ENCODE measurements at places on chromosomes 11 and 22.

GRCh38 chr11:70778883-70779282 is 380.6 kb downstream of the CTTN start:
- no peaks in the 10 kb centered on the region for H3K27me3 ChIP-seq
- peaks cover 6% of the 10 kb centered on the region for H3K4me1 ChIP-seq
- H3K27ac ChIP-seq = no peak overlapping the region
- H3K4me3 ChIP-seq = no peak overlapping the region
- no peak for DNase-seq
- no peaks in the 10 kb centered on the region for H3K36me3 ChIP-seq

GRCh38 chr11:132088551-132088950 is 718.1 kb downstream of the NTM start:
- H3K27me3 ChIP-seq = no peaks in the 10 kb centered on the region
- no peak overlapping the region for H3K4me3 ChIP-seq
- DNase-seq = no peak

- H3K27me3 ChIP-seq = no peaks in the 10 kb centered on the region
- no peak overlapping the region for H3K27ac ChIP-seq
- H3K4me3 ChIP-seq = no peak overlapping the region
- DNase-seq = peak; percentile 50
- peaks cover 5% of the 10 kb centered on the region for H3K36me3 ChIP-seq
These were observed 25.5 kb downstream of the FAM118A start for GRCh38 chr22:45335021-45335818.

DNA sequence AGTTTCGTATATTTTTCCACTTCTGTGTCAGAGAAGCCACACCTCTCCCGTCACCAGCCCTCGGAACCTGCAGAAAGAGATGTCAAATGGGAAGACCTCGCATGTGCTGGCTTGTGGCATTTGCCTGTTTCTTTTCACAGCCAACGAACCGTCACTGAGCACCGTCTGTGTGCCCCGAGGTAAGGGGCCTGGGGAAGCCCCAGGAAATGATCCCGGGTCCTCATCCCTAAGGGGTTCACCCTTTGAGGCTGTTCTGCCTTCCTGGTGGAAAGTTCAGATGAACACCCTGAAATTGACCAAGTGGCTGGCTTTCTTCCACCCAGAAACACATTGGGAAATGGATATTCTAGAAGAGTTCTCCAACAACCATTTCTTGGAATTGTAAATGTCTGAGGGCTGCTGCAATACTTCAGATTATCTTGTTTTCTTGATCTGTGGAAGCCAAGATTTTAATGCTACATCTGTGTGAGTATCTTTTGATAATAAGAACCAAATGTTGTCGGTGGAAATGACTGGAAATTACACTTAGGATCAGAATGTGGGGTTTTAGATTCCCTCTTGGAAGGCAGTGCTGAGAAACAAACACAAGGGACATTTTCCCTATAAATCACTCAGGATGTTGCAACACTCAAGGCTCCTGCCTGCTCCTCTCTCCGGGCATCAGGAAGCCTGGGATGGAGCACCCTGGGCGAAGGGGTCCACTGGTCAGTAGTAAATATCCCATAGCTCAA is 37.6 kb downstream of the RIBC2 start:
- H3K27ac ChIP-seq = no peak overlapping the region
- H3K27me3 ChIP-seq = no peaks in the 10 kb centered on the region
- no peaks in the 10 kb centered on the region for H3K36me3 ChIP-seq
- no peak for DNase-seq
- no peaks in the 10 kb centered on the region for H3K4me1 ChIP-seq

GRCh38 chr22:46626911-46627805 is 7.0 kb downstream of the GRAMD4 start:
- no peak for DNase-seq
- no peak overlapping the region for H3K4me3 ChIP-seq
- no peaks in the 10 kb centered on the region for H3K36me3 ChIP-seq
- H3K27me3 ChIP-seq = no peaks in the 10 kb centered on the region

GRCh38 chr11:925496-926301 is at the start of gene AP2A2:
AP2A2 (plus strand) TSS chr11:925870; CDS start chr11:926022, 152 bp downstream.
- peak within 1 kb of the TSS; percentile 88 for H3K4me3 ChIP-seq
- peak within 1 kb of the TSS; percentile 80 for H3K27ac ChIP-seq
- no peaks in the 10 kb centered on the region for H3K36me3 ChIP-seq
- H3K4me1 ChIP-seq = peaks cover 11% of the 10 kb centered on the region
- DNase-seq = peak; percentile 89

DNA sequence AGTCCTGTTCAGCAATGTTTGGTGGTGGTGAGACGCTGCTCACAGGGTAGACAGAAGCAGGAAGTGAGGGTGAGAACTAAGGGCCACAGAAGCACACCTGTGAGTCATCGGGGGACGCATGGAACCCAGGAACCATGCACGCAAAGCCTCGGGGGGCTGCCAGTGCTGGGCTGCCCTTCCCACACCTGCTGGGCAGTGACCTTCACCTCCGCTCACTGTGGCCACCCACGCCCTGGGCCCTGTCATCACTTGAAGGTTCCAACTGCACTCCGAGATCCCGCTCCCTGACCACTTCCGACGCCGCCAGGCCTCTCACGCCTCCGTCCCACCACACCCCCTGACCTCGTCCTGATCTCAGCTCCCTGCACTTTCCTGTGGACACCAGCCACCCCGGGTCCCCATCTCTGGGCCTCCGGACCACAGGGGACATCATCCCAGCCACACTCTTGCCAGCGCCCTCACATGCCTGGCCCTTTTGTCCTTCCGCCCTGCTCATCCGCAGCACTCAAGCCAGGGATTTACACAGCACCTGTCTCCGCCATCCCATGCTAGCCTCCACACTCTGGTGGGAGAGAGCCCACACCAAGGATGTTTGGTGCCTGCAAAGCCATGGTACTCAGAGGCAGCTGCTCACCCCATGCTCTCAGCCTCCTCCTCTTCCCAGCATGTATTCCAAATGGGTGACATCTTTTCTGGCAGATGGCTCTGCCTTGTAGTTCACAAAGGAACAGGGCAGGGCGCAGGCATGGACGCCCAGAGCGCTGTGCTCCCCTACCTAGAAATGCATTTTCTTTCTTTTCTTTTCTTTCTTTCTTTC is 23.1 kb upstream of the ATXN10 start:
- no peak for DNase-seq
- H3K4me3 ChIP-seq = no peak overlapping the region
- no peaks in the 10 kb centered on the region for H3K27me3 ChIP-seq
- H3K4me1 ChIP-seq = no peaks in the 10 kb centered on the region
- H3K36me3 ChIP-seq = no peaks in the 10 kb centered on the region
- H3K27ac ChIP-seq = no peak overlapping the region

- H3K36me3 ChIP-seq = no peaks in the 10 kb centered on the region
- no peaks in the 10 kb centered on the region for H3K4me1 ChIP-seq
- DNase-seq = no peak
- no peaks in the 10 kb centered on the region for H3K27me3 ChIP-seq
These were observed 153.3 kb downstream of the EFCAB6 start for GRCh38 chr22:43658823-43659222.

GRCh38 chr11:36380296-36381014 is 84.4 kb downstream of the PRR5L start:
- H3K27ac ChIP-seq = no peak overlapping the region
- H3K27me3 ChIP-seq = no peaks in the 10 kb centered on the region

- no peaks in the 10 kb centered on the region for H3K27me3 ChIP-seq
- no peak overlapping the region for H3K27ac ChIP-seq
- DNase-seq = no peak
- no peaks in the 10 kb centered on the region for H3K36me3 ChIP-seq
These were observed 18.3 kb downstream of the KMT5B start for GRCh38 chr11:68194675-68195294.

DNA sequence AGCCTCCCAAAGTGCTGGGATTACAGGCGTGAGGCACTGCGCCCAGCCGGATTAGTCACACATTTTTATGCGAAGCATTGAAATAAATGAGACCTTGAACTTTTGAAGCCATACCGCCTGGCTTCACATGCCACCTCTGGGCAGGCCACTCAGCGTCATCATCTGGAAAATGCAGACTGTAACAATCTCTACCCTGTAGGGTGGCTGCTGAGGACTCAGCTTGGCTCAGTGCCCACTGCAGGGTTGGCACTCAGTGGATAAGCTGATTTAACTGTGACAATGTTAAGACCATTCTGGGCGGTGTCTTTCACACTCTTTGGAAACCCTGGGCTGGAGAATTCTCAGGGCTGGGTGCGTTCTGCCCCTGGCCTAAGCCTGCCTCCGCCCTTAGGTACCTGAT is 8.5 kb downstream of the SH3BP1 start:
- H3K27ac ChIP-seq = no peak overlapping the region
- no peaks in the 10 kb centered on the region for H3K36me3 ChIP-seq
- H3K4me3 ChIP-seq = no peak overlapping the region
- H3K27me3 ChIP-seq = no peaks in the 10 kb centered on the region
- peak; percentile 93 for DNase-seq

DNA sequence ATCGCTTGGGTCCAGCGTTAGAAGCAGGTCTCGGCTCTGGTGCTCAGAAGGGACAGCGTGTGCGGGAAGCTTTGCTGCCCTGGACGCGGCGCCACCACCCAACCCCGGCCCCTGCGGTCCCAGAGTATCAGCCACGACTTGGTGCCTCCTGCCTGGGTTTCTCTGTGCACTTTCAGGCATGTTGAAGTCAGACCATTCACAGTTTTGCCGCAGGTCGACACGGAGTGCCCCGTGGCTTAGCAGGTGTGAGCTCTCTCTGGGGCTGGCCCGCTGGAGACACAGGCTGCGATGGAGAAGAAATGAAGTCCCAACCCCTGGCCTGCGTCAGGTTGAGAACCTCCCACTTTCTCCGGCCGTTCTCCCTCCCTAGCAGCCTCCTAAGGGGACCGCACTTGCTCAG is 494.5 kb downstream of the BRD1 start:
- H3K4me3 ChIP-seq = no peak overlapping the region
- DNase-seq = no peak
- H3K27ac ChIP-seq = no peak overlapping the region
- H3K27me3 ChIP-seq = no peaks in the 10 kb centered on the region

GRCh38 chr11:126592496-126593410 is 237.3 kb downstream of the ST3GAL4 start:
- H3K4me1 ChIP-seq = no peaks in the 10 kb centered on the region
- H3K27ac ChIP-seq = no peak overlapping the region
- H3K36me3 ChIP-seq = no peaks in the 10 kb centered on the region
- H3K4me3 ChIP-seq = no peak overlapping the region

GRCh38 chr11:66749091-66749490 is 20.1 kb upstream of the SPTBN2 start:
- no peak for DNase-seq
- no peaks in the 10 kb centered on the region for H3K36me3 ChIP-seq
- H3K27me3 ChIP-seq = no peaks in the 10 kb centered on the region
- H3K4me1 ChIP-seq = no peaks in the 10 kb centered on the region

DNA sequence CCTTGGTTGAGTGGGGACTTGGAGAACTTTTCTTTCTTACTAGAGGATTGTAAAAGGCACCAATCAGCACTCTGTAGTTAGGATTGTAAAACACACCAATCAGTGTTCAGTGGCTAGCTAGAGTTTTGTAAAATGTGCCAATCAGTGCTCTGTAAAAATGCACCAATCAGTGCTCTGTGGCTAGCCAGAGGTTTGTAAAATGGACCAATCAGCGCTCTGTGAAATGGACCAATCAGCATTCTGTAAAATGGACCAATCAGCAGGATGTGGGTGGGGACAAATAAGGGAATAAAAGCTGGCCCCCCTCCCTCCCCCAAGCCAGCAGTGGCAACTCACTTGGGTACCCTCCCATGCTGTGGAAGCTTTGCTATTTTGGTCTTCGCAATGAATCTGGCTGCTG is 5.5 kb upstream of the DRG1 start:
- no peaks in the 10 kb centered on the region for H3K27me3 ChIP-seq
- no peaks in the 10 kb centered on the region for H3K4me1 ChIP-seq
- no peak overlapping the region for H3K4me3 ChIP-seq
- DNase-seq = peak; percentile 50

DNA sequence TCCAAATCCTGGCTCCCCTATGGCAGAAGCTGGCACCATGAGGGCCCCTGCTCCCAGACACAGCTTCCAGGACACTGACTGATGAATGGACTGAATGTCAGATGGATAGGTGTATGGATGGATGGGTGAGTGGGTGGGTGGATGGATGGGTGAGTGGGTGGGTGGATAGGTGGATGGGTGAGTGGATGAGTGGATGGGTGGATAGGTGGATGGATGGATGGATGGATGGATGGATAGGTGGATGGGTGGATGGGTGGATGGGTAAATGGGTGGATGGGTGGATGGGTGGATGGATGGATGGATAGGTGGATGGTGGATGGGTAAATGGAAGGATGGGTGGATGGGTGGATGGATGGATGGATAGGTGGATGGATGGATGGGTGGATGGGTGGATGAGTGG is 4.3 kb downstream of the FGF3 start:
- no peak for DNase-seq
- peaks cover 4% of the 10 kb centered on the region for H3K4me1 ChIP-seq
- H3K36me3 ChIP-seq = no peaks in the 10 kb centered on the region
- H3K4me3 ChIP-seq = no peak overlapping the region
- no peak overlapping the region for H3K27ac ChIP-seq

DNA sequence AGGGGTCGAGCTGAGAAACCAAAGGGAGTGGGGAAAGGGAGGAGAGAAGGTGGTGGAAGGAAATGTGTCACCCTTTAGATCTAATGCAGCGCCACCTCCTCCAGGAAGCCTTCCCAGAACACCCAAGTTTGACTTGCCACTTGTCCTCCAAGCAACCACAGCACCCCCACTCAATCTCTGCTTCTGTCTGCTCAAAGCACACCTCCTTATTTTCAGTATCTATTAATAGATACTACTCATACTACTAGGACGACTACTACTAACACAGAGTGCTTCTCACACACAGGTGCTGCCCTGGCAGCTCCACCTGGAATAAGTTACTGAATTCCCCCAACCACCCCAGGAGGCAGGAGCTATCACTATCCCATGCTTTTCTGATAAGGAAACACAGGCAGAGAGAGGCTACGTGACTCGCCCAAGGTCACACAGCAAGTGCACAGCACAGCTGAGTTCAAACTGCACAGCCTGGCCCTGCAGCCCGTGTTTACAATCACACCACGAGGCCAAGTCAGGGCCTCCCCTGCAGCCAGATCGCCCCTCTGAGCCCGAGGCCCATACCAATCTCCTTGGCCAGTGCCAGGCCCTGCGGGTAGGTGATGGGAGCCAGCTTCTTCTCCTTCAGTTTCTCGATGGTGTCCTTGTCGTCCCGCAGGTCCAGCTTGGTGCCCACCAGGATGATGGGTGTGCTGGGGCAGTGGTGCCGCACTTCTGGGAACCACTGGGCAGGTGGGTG is 13.2 kb downstream of the RAC2 start:
- peak; percentile 84 for DNase-seq
- peak overlapping the region; percentile 31 for H3K27ac ChIP-seq
- H3K4me1 ChIP-seq = peaks cover 25% of the 10 kb centered on the region

GRCh38 chr11:100939571-100939970 is 190.0 kb downstream of the PGR start:
- no peaks in the 10 kb centered on the region for H3K36me3 ChIP-seq
- H3K27ac ChIP-seq = no peak overlapping the region
- H3K4me3 ChIP-seq = no peak overlapping the region
- H3K4me1 ChIP-seq = no peaks in the 10 kb centered on the region
- DNase-seq = no peak
- no peaks in the 10 kb centered on the region for H3K27me3 ChIP-seq

- H3K27ac ChIP-seq = no peak overlapping the region
- H3K4me1 ChIP-seq = no peaks in the 10 kb centered on the region
- DNase-seq = no peak
- no peaks in the 10 kb centered on the region for H3K36me3 ChIP-seq
These were observed 12.2 kb downstream of the ARAP1 start for GRCh38 chr11:72740060-72740424.

- H3K36me3 ChIP-seq = no peaks in the 10 kb centered on the region
- DNase-seq = no peak
- H3K27ac ChIP-seq = no peak overlapping the region
- H3K4me1 ChIP-seq = no peaks in the 10 kb centered on the region
- no peaks in the 10 kb centered on the region for H3K27me3 ChIP-seq
These were observed 107.7 kb downstream of the CTTN start for GRCh38 chr11:70505761-70506657.

Measured in testis (tissue), 5 donors.